ENCODE measurements at places on chromosomes 16 and 17.

- H3K36me3 ChIP-seq, result no peaks in the 10 kb centered on the region
- no peak overlapping the region for H3K4me3 ChIP-seq
Measured at GRCh38 chr16:86027373-86028126, 128.6 kb downstream of the IRF8 start.

DNA sequence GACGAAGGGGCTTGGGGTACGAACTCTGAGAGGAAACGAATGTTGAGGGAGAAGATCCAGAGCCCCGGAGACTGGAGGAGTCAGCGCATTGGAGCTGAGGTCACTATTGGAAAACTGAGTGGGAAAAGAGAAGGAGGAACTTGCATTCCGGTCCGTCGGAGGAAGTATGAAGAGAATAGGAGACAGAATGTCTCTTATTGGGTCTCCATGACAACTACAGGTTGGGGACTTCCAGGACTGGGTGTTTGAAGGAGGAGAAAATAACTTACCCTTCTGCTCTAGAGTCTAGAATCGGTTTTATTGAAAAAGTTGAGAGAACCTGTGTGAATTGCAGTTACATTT, 537 bp downstream of the GOSR1 start:
- peaks cover 37% of the 10 kb centered on the region for H3K4me1 ChIP-seq
- H3K36me3 ChIP-seq, result peaks cover 12% of the 10 kb centered on the region
- no peak for DNase-seq
- peaks cover 2% of the 10 kb centered on the region for H3K27me3 ChIP-seq
- H3K4me3 ChIP-seq, result peak overlapping the region; percentile 90
- H3K27ac ChIP-seq, result peak overlapping the region; percentile 97

DNA sequence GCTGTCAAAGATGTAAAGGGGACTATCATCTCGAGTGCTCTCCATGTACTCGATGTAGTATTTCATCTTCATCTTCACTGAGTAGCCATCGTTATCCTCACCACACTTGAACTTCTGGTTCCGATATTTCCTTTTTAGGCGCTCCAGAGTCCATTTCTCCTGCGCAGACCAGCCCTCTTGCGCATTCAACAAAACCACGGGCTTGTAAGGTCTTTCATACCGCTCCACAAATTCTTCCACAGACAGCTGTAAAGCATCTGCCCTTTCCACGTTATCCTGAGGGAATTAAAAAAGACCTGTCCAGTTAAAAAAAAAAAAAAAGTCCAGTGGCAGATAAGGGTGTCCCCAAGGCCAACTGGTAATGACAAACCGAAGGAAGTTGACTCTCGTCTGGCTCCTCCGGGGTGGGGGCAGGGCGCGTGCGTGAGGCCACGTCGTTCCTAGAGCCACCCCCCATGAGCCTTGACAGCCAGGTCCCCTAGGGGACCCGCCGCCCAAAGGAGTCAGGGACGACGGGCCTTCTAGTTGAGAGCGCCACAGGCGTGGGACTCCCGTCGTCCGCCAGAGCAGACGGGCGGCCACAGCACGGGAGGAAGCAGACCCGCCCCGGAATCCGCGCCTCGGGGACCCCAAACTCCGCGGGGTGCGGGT, 701 bp downstream of the JMJD6 start:
- peak overlapping the region; percentile 99 for H3K4me3 ChIP-seq
- peak; percentile 75 for DNase-seq
- H3K4me1 ChIP-seq, result peaks cover 65% of the 10 kb centered on the region
- H3K36me3 ChIP-seq, result peaks cover 69% of the 10 kb centered on the region
- no peaks in the 10 kb centered on the region for H3K27me3 ChIP-seq

DNA sequence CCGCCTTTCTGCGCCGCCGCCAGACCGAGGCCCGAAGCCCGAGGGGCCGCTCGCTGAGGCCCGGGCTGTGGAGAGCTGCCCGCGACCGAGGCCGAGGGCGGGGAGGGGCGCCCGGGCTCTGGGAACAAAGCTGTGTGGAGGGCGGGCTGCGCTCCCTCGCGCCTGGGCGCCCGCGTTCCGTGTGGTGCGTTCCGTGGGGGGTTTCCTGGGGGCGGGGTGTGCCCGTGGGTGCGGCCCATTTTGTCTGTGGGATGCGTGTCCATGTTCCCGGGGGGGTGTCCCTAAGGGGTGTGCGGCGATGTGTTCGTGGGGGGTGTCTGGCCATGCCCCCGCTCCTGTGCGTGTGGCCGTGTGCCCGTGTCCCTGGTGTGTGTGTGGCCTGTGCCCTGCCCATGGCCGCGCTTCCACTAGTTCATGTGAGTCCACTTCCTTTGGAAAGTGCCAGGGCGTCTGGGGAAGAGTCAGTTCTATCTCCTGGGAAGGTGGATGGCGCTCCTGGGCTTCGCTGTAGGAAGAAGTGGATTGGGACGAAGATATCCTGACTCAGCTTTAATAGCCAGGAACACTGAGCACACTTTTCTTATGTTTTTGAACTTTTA, 520 bp downstream of the JPT2 start:
- peaks cover 43% of the 10 kb centered on the region for H3K4me1 ChIP-seq
- H3K36me3 ChIP-seq, result peaks cover 26% of the 10 kb centered on the region
- peak; percentile 44 for DNase-seq
- peak overlapping the region; percentile 84 for H3K27ac ChIP-seq
- no peaks in the 10 kb centered on the region for H3K27me3 ChIP-seq
- peak overlapping the region; percentile 82 for H3K4me3 ChIP-seq

DNA sequence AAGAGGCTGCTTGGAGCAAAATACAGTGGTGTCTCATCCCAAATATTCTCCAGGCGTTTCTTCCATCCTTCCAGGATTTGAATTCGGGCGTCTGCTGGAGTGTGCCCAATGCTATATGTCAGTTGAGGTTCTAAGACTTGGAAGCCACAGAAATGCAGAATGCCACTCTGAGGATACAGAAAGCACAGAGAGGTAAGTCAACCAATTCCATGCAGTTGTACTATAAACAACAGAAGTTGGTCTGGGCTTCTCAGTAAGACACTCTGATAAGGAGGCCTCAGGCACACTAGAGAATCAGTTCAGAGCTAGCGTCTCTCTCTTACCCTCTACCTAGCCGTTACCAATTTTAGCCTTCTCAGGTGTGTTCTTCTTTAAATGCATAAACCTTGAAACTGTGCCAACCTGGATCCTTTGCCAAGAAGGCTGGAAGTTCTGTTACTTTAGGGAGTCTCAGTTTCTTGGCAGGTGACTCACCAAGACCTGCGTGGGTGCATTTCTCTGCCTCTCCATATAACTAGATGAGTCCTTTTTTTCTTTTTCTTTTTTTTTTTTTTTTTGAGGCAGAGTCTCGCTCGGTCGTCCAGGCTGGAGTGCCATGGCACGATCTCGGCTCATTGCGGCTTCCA, 15.1 kb downstream of the NQO1 start:
- peaks cover 6% of the 10 kb centered on the region for H3K36me3 ChIP-seq
- H3K4me3 ChIP-seq, result no peak overlapping the region
- no peak for DNase-seq
- no peaks in the 10 kb centered on the region for H3K27me3 ChIP-seq

- no peak for DNase-seq
- no peak overlapping the region for H3K27ac ChIP-seq
- no peak overlapping the region for H3K4me3 ChIP-seq
- H3K36me3 ChIP-seq, result no peaks in the 10 kb centered on the region
- H3K4me1 ChIP-seq, result no peaks in the 10 kb centered on the region
Measured at GRCh38 chr16:73848993-73849392, 447.6 kb upstream of the PSMD7 start.

DNA sequence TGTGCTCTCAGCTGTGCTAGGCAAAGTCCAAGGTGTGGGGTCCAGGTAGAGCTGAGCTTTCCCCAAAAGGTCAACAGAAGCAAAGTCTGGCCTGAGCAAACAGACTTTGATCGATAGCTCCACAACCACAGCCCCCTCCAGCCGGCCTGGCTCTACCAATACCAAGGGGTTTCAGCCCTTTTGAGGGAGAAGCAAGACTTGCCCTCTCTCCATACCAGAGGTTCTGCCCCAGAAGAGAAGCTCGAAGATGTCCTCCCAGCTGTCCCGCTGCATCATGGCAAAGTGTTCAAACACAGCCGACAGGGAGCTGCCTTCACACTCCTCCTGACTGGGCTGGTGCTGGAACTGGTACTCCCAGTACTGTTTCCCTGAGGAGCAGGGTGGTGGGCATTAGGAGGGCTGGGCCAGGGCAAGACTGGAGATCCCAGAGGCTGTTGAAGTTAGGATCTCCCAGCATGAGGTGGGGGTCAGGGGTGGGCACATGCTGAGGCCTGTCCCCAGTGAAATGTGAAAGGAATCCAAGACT, 1.7 kb downstream of the VTN start:
- H3K4me3 ChIP-seq, result no peak overlapping the region
- DNase-seq, result no peak
- H3K4me1 ChIP-seq, result peaks cover 19% of the 10 kb centered on the region
- H3K36me3 ChIP-seq, result no peaks in the 10 kb centered on the region
- no peaks in the 10 kb centered on the region for H3K27me3 ChIP-seq
- no peak overlapping the region for H3K27ac ChIP-seq

GRCh38 chr17:74921026-74921681, 1.9 kb downstream of the USH1G start:
- peaks cover 55% of the 10 kb centered on the region for H3K27me3 ChIP-seq
- no peaks in the 10 kb centered on the region for H3K4me1 ChIP-seq
- H3K27ac ChIP-seq, result no peak overlapping the region
- H3K4me3 ChIP-seq, result no peak overlapping the region
- no peak for DNase-seq

DNA sequence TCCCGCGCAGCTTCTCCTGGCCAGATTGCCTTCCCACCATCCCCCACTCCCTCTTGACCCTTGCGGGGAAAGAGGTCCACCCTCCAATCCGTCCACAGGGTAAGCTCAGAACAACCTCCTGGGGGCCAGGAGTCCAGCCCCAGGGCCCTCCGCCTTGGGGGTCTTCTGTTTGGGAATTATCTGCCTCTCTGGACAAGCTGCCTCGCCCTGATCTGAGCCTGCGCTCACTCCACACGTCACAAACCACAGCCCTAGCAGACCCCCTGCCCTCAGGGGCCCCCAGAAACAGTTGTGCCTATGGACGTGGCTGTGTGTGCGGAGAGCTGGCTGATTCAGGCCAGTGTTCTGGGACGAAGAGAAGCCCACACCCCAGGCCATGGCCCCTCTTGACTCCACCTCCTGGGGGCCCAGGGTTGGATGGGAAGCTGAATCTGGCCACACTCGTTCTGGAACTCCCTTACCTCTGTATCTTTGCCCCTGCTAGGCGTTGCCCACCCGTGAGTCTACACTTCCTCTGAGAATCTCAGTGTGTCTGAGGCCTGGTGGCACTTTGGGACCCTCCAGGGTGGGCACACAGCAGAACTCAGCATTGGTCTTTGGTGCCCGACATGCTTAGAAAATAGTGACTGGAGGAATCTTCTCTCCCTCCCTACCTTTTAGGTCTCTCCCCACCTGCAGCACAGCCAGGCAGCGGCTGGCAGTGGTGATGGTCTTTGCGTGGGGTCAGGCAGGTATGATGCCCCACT, 119.9 kb upstream of the SMURF2 start:
- H3K4me1 ChIP-seq, result peaks cover 30% of the 10 kb centered on the region
- H3K27me3 ChIP-seq, result peaks cover 16% of the 10 kb centered on the region
- peak overlapping the region; percentile 36 for H3K27ac ChIP-seq
- peak overlapping the region; percentile 75 for H3K4me3 ChIP-seq
- DNase-seq, result no peak

DNA sequence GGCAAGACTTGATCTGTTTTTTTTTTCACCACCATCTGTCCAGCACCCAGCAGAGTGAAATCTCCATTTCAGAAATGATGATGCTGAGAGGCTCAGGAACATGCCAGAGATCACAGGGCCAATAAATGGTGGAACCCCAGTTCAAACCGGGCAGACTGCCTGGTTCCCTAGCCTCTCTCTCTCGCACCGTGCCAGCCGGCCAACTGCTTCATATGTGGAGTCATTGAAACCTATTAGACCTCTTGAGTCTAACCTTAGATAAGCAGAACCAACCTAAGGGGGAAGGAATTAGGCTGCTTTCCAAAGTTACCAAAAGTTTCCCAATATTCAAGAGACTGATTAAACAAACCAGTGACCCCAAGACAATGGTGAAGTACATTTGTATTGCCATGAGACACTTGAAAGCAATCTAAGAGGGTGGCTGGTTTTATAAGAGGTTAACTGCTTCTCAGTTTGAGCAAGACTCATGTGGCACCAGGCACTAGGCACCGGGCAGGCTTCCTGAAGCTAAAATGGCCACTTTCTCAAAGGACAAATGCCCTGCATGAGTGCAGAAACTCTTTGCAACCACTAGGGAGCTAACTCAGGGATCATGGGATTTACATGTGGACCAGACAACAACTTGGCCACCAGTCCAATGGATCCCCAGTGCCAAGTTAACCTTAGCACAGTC, 18.4 kb downstream of the TOX3 start:
- no peak overlapping the region for H3K4me3 ChIP-seq
- no peaks in the 10 kb centered on the region for H3K36me3 ChIP-seq
- no peaks in the 10 kb centered on the region for H3K27me3 ChIP-seq

- H3K36me3 ChIP-seq, result no peaks in the 10 kb centered on the region
- H3K27me3 ChIP-seq, result peaks cover 6% of the 10 kb centered on the region
- H3K4me1 ChIP-seq, result no peaks in the 10 kb centered on the region
- DNase-seq, result no peak
- H3K27ac ChIP-seq, result no peak overlapping the region
- no peak overlapping the region for H3K4me3 ChIP-seq
Measured at GRCh38 chr16:47917118-47917517, 238.7 kb downstream of the ABCC12 start.

GRCh38 chr16:67268136-67268579, 11.2 kb upstream of the PLEKHG4 start:
- no peaks in the 10 kb centered on the region for H3K4me1 ChIP-seq
- H3K4me3 ChIP-seq, result no peak overlapping the region
- no peaks in the 10 kb centered on the region for H3K36me3 ChIP-seq
- no peak for DNase-seq
- no peak overlapping the region for H3K27ac ChIP-seq
- H3K27me3 ChIP-seq, result peaks cover 4% of the 10 kb centered on the region

- peak overlapping the region; percentile 6 for H3K4me3 ChIP-seq
- H3K27ac ChIP-seq, result peak overlapping the region; percentile 97
Measured at GRCh38 chr17:80758481-80759376, 214.1 kb downstream of the RPTOR start.

- H3K36me3 ChIP-seq, result peaks cover 47% of the 10 kb centered on the region
- peak overlapping the region; percentile 98 for H3K4me3 ChIP-seq
- H3K27ac ChIP-seq, result peak overlapping the region; percentile 96
- peaks cover 1% of the 10 kb centered on the region for H3K27me3 ChIP-seq
- peak; percentile 10 for DNase-seq
- H3K4me1 ChIP-seq, result peaks cover 55% of the 10 kb centered on the region
Measured at GRCh38 chr17:77089124-77089490, 51.7 kb upstream of the SEC14L1 start.

DNA sequence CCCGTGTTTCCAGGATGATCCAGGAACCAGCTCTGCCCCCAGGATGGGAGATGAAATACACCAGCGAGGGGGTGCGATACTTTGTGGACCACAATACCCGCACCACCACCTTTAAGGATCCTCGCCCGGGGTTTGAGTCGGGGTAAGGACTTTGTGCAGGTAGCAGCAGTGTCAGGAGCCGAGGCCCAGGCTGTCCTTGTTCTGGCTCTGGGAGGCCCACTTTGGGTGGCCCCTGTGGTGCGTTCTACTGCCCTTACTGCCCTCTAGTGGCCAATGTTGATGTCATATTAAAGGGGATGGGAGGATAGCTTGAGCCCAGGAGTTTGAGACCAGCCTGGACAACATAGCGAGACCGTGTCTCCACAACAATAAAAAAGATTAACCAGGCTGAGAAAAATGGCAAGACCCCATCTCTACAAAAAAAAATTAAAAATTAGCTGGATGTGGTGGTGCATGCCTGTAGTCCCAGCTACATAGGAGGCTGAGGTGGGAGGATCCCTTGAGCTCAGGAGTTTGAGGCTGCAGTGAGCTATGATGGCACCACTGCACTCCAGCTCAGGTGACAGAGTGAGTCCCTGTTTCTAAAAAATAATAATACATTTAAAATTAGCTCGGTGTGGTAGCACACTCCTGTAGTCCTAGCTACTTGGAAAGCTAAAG, 20.9 kb upstream of the CLEC18A start:
- peaks cover 12% of the 10 kb centered on the region for H3K36me3 ChIP-seq
- no peaks in the 10 kb centered on the region for H3K27me3 ChIP-seq
- peak; percentile 68 for DNase-seq
- no peak overlapping the region for H3K4me3 ChIP-seq
